ENCODE measurements at places on chromosomes 11 and 22.

DNA sequence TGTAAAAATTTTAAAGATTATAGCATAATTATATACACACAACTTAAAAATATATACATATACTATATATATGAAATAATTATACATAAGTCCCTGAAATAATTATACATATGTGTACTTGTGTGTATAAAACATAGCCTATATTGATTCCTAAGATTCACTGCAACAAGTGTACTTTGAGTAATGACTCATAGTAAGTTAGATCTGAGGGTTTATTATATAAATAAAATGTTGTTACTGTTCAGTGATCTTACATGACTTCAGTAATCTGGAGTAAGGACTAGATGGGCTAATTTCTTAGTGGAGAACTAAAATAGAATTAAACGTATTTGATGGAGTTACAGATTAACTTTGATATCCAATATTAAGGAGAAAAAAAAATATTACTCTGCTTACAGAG, 350.5 kb downstream of the CNTN5 start:
- no peak for DNase-seq

- no peak for DNase-seq
Observed at GRCh38 chr11:58654908-58655296, 32.4 kb downstream of the CNTF start.

GRCh38 chr11:23974601-23975000, 522.3 kb upstream of the LUZP2 start:
- DNase-seq, result no peak

GRCh38 chr11:108758458-108758857, 93.6 kb downstream of the DDX10 start:
- DNase-seq, result no peak

DNA sequence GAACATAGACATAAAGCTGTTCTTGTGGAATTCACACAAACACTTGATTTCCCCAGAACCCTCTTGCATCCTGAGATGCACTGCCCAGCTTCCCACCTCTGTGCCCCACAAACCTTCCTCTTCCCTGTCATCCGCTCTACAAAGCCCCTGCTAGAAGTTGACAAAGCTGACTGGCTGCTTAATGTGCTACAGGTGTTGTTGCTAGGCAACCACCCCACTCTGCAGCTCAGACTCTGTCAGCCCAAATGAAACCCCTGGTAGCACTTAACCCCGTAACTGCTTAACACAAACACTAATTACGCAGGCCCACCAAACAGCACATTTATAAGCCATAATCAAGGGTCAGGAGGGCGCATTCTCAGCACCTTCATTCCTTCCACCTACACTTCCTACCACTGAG, 172.0 kb upstream of the CADM1 start:
- no peak for DNase-seq

DNA sequence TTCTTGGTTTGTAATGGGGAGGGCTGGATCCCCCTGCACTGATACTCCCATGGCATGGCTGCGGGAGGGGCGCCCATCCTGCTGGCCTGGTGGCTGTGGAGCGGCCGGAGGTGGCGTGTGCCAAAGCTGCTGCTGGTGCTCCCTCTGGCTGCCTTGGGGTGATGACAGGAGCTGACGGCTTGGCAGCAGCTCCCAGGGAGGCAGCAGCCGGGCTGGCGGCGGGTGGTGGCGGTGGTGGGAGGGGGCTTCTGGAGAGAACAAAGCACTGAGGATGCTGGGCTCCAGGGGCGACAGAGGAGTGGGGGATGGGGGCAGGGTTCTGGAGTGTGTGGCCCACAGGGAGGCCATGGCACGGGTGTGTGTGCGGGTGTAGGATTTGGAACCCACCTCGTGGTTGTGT, 11.4 kb upstream of the MPPED1 start:
- DNase-seq, result no peak

GRCh38 chr11:78261367-78261766, 72.6 kb downstream of the USP35 start:
- DNase-seq, result no peak

GRCh38 chr22:44444341-44445306, 53.4 kb downstream of the RTL6 start:
- no peak for DNase-seq

DNA sequence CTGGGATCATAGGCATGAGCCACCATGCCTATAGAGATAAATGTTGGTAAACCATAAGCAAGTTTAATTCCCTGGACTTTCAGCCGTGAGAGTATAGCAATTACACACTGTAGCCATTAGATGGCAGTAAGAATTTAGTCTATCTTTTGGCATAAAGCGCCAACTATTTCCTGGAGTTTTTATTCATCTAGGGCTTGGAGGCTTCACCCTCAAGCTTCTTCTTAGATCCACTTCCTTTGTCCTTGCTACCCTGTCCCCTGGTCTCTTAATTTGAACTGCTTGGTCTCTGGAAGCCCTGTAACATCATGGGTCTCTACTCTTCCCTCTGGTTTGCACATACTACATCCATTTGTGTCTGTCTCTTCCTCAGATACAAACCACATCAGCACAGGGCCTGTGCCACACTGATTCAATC, 38.2 kb downstream of the OR10A6 start:
- no peak for DNase-seq

- DNase-seq, result no peak
Observed at GRCh38 chr11:75703695-75704237, 13.9 kb upstream of the MOGAT2 start.

GRCh38 chr11:117950301-117950700, 21.1 kb upstream of the TMPRSS13 start:
- DNase-seq, result peak; percentile 81

GRCh38 chr22:27603800-27604144, 197.8 kb downstream of the MN1 start:
- no peak for DNase-seq

DNA sequence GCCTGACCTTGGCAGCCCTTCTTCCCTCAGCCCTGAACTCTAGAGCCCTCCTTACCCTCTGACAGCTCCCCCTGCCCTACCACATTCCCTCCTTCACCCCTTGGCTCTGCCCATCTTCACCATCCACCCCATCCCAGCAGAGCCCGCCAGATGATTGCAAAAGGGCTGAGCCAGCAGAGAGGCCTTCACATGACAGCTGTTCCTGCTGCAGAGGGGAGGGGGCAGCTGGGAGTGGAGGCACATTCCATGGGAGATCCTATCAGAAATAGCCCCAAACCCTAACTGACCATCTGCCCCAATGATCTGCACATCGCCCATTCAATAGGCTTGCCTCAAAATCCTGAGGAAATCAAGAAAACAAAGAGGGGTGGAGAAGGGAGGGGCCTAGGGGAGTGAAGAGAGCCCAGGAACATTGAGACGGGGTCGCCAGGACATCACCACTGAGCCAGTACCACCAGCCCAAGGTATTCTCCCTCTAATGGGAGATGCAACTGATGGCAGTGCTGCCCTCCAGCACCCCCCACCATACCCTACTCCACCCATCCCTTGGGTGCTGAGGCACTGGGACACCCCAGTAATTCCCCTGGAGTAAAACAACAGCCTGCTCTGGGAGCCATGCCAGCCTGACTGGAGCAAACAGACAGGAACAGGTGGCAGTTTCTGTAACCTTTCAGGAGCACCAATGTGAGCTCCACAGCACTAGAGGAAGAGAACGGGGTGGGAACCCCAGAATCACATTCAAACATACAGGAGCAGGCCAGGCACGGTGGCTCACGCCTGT, 8.0 kb upstream of the AHNAK start:
- peak; percentile 21 for DNase-seq

DNA sequence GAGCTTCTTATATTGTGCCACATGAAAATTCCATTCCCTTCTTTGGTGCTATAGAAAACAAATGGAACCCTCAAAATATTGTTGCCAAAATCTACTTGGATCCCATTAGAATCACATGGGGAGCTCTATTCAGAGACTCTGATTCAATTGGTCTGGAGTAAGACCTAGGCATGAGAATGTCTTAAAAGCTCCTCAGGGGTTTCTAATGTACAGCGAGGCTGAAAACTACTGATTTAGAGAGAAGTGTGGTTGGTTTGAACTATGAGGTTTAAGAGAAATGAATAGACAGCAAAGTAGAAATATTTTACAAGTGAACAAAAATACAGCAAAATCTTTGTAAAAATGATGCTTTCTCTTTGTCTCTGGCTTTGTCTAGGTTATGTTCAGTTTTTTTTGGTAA, 514.7 kb downstream of the CNTN5 start:
- DNase-seq, result no peak

DNA sequence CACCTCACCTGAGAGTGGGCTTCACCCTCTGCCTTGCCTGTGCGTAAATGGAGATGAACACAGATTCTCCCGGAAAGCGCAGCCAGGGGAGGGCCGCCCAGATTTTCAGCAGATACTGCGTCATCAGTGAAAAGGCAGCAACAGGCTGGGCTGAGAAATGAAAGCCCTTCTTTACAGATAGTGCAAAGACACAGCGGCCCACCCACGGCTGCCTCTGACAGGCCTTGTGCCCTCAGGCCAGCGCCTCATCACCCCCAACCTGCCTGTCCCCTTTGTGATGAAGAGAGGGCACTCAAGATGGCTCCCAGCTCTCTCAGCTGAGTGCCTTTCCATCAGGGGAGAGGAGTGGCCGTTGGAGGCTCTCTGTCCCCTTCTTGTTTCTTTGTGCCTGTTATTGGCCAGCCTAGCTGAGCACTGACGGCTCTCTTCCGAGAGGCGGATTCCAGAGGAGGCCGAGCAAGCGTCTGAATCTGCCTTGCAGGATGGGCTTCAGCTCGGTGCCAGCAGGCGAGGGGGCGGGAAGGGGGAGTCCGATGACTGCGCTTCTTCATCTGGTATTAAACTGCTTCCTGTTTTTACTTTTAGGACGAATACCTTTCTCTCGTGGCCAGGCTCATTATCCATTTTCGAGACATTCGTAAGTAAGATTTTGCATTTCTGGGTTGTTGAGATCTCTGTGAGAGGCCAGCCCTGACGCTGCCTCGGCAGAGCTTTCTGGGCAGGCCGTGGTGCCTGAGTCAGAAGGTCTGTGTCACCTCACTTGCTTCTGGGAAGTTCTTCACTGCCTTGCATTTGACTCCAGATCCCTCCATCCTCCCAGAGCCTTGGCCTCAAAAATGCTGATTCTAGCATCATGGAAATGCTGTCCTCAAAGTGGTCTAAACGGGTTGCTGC, 43.7 kb downstream of the MED15 start:
- DNase-seq, result peak; percentile 42

DNA sequence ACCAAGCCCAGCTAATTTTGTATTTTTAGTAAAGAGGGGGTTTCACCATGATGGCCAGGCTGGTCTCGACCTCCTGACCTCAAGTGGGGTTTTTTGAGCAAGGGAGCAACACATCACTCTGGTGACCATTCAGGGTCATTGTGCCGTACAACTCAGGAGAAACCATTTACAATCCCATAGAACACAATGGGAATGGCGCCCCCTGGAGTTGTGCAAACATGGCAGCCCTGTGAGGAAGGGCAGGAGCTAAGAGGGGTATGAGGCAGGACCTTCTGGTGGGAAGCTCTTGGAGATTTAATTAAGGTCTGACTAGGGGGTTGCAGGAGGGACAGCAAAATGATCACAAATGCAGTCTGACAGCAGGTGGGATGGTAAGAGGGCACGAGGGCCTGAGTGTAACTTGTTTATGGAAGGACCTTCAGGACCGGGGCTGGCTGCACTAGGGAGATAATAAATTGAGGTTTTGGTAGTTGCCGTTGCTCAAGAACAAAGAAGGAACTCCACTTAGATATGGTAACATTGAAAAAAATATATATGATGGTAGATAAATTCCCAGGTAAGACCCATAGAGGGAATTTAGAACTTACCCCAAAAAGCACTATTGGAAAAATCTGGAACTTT, 9.1 kb upstream of the CSF2RB start:
- no peak for DNase-seq

DNA sequence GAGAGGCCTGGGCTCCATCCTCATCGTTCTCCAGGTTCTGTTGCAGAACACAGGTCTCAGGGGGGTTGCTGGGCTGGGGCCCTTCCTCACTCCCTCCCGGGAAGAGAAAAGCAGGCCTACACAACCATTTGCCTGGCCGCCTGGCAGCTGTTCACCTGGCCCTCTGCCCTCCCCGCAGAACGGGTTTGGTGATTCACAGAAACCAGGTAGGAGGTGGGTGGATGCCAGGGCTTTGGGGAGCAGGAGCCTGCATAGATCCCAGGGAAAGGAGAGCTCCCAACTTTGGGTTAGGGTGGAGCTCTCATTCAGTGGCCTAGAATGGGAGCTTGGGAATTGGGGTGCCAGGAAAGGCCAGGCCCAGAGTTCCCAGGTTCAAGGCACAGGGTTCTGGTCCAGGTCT, 995 bp downstream of the TMEM134 start:
- no peak for DNase-seq

- no peak for DNase-seq
Observed at GRCh38 chr11:64786308-64786707, 8.0 kb upstream of the SF1 start.

- DNase-seq, result no peak
Observed at GRCh38 chr11:76783896-76784813, 999 bp downstream of the TSKU start.

DNA sequence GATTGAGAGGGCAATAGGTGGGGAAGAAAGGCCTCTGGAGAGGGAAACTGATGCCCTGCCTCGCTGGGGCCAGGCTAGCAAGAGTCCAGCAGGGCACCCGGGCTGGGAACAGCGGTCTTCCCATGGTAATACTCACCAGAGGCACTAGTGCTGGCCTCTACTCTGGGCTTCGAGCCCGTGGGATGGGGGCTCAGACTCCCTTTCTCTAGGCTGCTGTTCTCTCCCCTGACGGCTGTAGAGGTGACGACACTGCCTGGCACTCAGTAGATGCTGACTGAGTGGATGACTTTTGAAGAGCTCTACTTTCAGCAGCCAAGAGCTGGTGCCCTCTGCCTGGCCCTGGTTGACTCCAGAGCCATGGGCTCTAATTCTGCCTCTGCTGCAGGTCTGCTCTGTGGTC, 818 bp upstream of the C1QTNF4 start:
- no peak for DNase-seq

DNA sequence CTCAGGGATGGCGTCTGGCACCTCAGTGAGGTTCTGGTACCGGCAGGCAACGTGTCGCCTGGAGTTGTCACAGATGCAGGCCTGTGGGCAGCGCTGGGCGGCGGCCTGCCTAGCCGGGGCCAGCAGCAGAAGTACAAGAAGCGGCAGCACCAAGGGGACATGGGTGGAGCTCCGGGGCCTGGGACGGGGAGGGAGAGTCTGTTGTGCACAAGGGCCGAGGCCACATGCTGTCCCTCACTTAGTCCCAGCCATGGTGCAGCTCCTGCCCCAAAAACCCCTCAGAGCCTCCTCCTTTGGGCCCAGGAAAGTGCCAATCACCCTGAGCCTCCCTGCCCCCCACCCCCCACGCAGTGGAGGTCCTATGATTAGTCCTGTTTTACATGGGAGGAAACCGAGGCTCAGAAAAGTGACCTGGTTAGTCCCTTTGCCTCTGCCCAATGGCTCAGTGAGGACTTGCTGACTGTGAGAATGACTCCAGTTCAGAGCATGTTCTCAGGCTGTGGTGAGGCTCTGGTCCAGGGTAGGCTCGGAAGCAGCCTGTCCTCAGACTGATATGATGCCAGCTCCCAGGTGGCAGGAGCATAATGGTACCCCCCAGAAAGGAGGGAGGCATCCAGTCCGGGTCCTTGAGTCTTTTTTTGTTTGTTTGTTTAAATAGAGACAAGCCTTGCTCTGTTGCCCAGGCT, 1.1 kb downstream of the CHADL start:
- DNase-seq, result no peak

DNA sequence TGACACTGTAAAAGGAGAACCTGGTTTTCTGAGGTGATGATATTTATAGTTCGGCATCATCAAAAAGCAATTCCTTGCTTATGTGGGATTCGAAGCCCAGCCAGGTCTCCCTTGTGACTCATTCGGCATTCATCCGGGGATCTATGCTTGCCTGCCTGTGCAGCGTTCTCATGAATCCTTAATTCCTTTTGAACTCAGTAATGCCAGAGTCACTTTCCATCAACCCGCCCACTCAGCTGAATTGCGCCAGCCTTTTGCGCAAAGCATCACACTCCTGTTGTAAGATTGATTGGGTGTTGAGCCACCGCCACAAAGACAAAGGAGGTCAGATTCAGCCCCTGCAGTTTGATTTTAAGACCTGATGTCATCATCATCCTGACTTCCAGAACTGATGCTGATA, 128.6 kb downstream of the SLC17A6 start:
- DNase-seq, result no peak

Measured in CD4-positive, alpha-beta T cell treated with Interferon alpha-2 for 1 hour (primary cell).